ENCODE measurements at places on chromosomes 2 and 18. TPM values are rescaled to one million over a fixed set of nuclear protein-coding genes. Genes with fewer than 3 reads are reported as not detected.

BABAM2 gene
- total RNA-seq = 24.5 TPM

EML6 gene
- 0.65 TPM for total RNA-seq

EGR4 gene
- total RNA-seq = not detected

GATA6 gene
- 8.3 TPM for total RNA-seq

G6PC2 gene
- total RNA-seq = not detected

ASPRV1 gene
- 0.33 TPM for total RNA-seq

UGT1A6 gene
- total RNA-seq = not detected

SIX2 gene
- total RNA-seq = under 0.01 TPM

TRIM43 gene
- total RNA-seq = not detected

FIGN gene
- total RNA-seq = 0.98 TPM

CKAP2L gene
- 12.2 TPM for total RNA-seq

IL37 gene
- not detected for total RNA-seq

NEB gene
- 1.2 TPM for total RNA-seq

LYPD6B gene
- 0.10 TPM for total RNA-seq

CYP27C1 gene
- not detected for total RNA-seq

ACMSD gene
- total RNA-seq = not detected

CNDP1 gene
- not detected for total RNA-seq

SRD5A2 gene
- total RNA-seq = not detected

NDC80 gene
- 9.1 TPM for total RNA-seq

ZNF385B gene
- not detected for total RNA-seq

PAX8 gene
- total RNA-seq = 1.3 TPM

HOXD10 gene
- 2.2 TPM for total RNA-seq

EFHD1 gene
- under 0.01 TPM for total RNA-seq

FNDC4 gene
- total RNA-seq = 30.6 TPM

CCDC74B gene
- total RNA-seq = 2.9 TPM

LBH gene
- 23.0 TPM for total RNA-seq

MOCOS gene
- 0.48 TPM for total RNA-seq

SCN3A gene
- not detected for total RNA-seq

CD8A gene
- total RNA-seq = not detected

AMER3 gene
- total RNA-seq = not detected

SP140L gene
- total RNA-seq = 15.4 TPM

FBXO36 gene
- 2.4 TPM for total RNA-seq

DSC2 gene
- not detected for total RNA-seq

POMC gene
- 0.98 TPM for total RNA-seq

FAM228A gene
- total RNA-seq = 0.10 TPM
